ENCODE measurements at places on chromosomes 5 and 9. TPM values are rescaled to one million over a fixed set of nuclear protein-coding genes. Genes with fewer than 3 reads are reported as not detected.
A peak's percentile ranks its signal among the peaks of the same experiment; 100 is the strongest.

The EMB gene
- total RNA-seq, result 14.5 TPM

The LPAR1 gene
- total RNA-seq, result 119 TPM

The CNTNAP3B gene
- total RNA-seq, result 15.0 TPM

The PLEKHG4B gene
- total RNA-seq, result 0.36 TPM

The GPR151 gene
- total RNA-seq, result not detected

The PCDHA9 gene
- 0.29 TPM for total RNA-seq

The SLC6A19 gene
- total RNA-seq, result not detected

The CFAP157 gene
- not detected for total RNA-seq

DNA sequence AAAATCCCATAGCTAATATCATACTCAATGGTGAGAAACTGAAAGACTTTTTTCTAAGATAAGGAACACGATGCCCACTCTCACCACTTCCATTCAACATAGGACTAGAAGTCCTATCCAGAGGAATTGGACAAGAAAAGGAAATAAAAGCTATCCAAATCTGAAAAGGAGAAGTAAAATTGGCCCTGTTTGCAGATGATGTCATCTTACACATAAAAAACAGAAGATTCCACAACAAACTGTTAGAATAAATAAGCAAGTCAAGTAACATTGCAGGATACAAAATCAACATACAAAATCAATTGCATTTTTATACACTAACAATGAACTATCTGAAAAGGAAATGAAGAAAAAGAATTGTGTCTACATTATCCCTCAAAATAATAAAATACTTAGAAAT is 308.0 kb downstream of the MCTP1 start:
- H3K27ac ChIP-seq, result no peak overlapping the region
- H3K4me1 ChIP-seq, result no peaks in the 10 kb centered on the region
- no peak for DNase-seq
- no peaks in the 10 kb centered on the region for H3K36me3 ChIP-seq
- H3K4me3 ChIP-seq, result no peak overlapping the region

- peaks cover 5% of the 10 kb centered on the region for H3K27me3 ChIP-seq
- no peaks in the 10 kb centered on the region for H3K36me3 ChIP-seq
- DNase-seq, result no peak
- no peak overlapping the region for H3K4me3 ChIP-seq
Measured at GRCh38 chr5:35436400-35437057, 181.1 kb upstream of the SPEF2 start.

- no peak for DNase-seq
- H3K27me3 ChIP-seq, result no peaks in the 10 kb centered on the region
- H3K36me3 ChIP-seq, result peaks cover 46% of the 10 kb centered on the region
- H3K27ac ChIP-seq, result no peak overlapping the region
- H3K4me3 ChIP-seq, result no peak overlapping the region
- no peaks in the 10 kb centered on the region for H3K4me1 ChIP-seq
Measured at GRCh38 chr9:32992595-32993238, 8.7 kb downstream of the APTX start.

- no peak overlapping the region for H3K4me3 ChIP-seq
- no peaks in the 10 kb centered on the region for H3K27me3 ChIP-seq
- DNase-seq, result no peak
- H3K36me3 ChIP-seq, result no peaks in the 10 kb centered on the region
- peaks cover 17% of the 10 kb centered on the region for H3K4me1 ChIP-seq
- no peak overlapping the region for H3K27ac ChIP-seq
Measured at GRCh38 chr5:115393239-115393638, 96.8 kb upstream of the CCDC112 start.

- H3K36me3 ChIP-seq, result no peaks in the 10 kb centered on the region
- no peak for DNase-seq
- H3K4me1 ChIP-seq, result peaks cover 12% of the 10 kb centered on the region
- H3K4me3 ChIP-seq, result no peak overlapping the region
Measured at GRCh38 chr9:14346231-14346791, 32.4 kb upstream of the NFIB start.

GRCh38 chr9:128124451-128124850 is 3.1 kb downstream of the PTGES2 start:
- peaks cover 19% of the 10 kb centered on the region for H3K4me1 ChIP-seq
- H3K27me3 ChIP-seq, result no peaks in the 10 kb centered on the region
- H3K27ac ChIP-seq, result no peak overlapping the region
- DNase-seq, result no peak
- H3K36me3 ChIP-seq, result peaks cover 13% of the 10 kb centered on the region
- no peak overlapping the region for H3K4me3 ChIP-seq

DNA sequence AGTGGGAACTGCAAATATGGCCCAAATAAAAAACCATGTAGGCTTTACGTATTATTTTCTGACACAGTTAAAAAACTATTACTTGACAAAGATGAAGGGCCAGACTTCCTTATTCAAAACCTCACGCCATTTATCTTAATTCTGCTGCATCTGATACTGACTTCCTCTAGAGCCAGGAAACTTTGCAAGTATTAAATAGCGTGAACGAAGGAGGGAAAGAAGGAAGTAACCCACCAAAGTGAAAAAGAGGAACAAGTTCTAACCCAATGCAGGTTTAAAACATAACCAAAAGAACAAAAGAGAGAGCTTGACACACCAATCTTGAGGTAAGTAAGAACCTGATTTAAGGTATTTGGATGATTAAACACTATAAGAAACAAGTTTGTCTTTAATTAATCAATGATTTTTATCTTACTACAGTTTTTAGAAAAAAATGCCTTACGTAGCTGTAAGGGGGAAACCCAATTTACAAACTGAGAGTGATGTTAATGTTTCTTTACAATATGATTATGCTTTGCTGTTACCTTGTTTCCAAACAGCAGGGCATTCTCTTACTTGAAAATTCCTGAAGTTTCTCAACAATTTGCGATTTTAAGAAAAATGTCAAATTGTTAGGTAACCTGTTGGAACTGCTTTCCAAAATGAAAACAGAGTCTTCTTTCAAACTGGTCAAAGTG is at the start of gene GAPT:
Gene GAPT, plus strand, starts transcription at position 220 of the 677 bp plus-strand sequence. CDS start 3,102 bp downstream, outside the sequence.
- no peak within 1 kb of the TSS for H3K4me3 ChIP-seq
- peaks cover 40% of the 10 kb centered on the region for H3K27me3 ChIP-seq
- H3K36me3 ChIP-seq, result no peaks in the 10 kb centered on the region
- H3K27ac ChIP-seq, result no peak within 1 kb of the TSS

- no peak overlapping the region for H3K4me3 ChIP-seq
- H3K4me1 ChIP-seq, result peaks cover 12% of the 10 kb centered on the region
- H3K36me3 ChIP-seq, result no peaks in the 10 kb centered on the region
- H3K27me3 ChIP-seq, result no peaks in the 10 kb centered on the region
- no peak for DNase-seq
- no peak overlapping the region for H3K27ac ChIP-seq
Measured at GRCh38 chr9:79698967-79699366, 127.2 kb downstream of the TLE4 start.

DNA sequence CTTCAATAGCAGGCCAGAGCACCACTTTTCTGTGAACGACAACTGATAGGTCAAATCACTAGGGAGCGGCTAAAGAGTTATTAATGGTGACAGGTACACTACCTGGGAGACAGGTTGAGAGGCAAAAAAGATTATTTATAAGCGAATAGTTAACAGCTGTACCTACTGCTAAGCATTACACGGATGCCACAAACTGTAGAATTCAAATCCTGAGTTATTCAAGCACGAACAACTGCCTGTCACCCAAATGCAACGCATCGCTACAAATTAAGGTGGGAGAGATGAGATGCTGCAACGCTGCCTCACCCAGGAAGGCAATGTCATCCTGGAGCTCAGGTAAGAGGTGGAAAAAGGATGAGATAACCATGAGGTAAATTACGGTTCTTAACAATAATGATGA is 342.9 kb downstream of the BNC2 start:
- H3K4me3 ChIP-seq, result no peak overlapping the region
- H3K27me3 ChIP-seq, result no peaks in the 10 kb centered on the region
- peaks cover 33% of the 10 kb centered on the region for H3K4me1 ChIP-seq
- no peak overlapping the region for H3K27ac ChIP-seq
- no peak for DNase-seq

- no peak for DNase-seq
- H3K4me1 ChIP-seq, result no peaks in the 10 kb centered on the region
- no peak overlapping the region for H3K27ac ChIP-seq
- H3K36me3 ChIP-seq, result no peaks in the 10 kb centered on the region
- no peak overlapping the region for H3K4me3 ChIP-seq
- no peaks in the 10 kb centered on the region for H3K27me3 ChIP-seq
Measured at GRCh38 chr5:166063261-166063660, 2228.2 kb upstream of the WWC1 start.

DNA sequence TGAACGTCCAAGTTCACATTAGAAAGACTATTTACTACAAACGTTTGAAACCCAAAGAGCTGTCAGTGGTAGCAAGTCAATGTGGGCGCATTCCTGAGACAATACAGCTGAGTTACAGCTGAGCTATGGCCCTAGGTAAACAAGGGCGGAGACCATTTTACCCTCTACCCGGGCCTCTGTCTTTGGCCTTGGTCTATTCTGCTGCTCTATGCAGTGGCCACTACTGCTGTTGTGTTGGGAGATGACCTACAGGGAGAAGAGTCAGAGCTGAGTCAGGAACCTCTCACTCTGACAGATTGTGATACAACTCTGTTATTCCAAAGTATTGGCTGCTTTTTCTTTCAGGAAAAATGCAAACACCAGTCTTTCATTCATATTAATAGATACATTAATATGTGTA is 700.6 kb downstream of the SEMA5A start:
- peak overlapping the region; percentile 22 for H3K27ac ChIP-seq
- no peaks in the 10 kb centered on the region for H3K36me3 ChIP-seq
- no peaks in the 10 kb centered on the region for H3K27me3 ChIP-seq
- H3K4me3 ChIP-seq, result no peak overlapping the region
- peaks cover 41% of the 10 kb centered on the region for H3K4me1 ChIP-seq

- no peak overlapping the region for H3K27ac ChIP-seq
- H3K4me1 ChIP-seq, result no peaks in the 10 kb centered on the region
- H3K27me3 ChIP-seq, result peaks cover 11% of the 10 kb centered on the region
Measured at GRCh38 chr5:178274781-178275537, 42.4 kb upstream of the PHYKPL start.

GRCh38 chr5:34924462-34924765 is 4.9 kb upstream of the DNAJC21 start:
- peaks cover 58% of the 10 kb centered on the region for H3K36me3 ChIP-seq
- H3K4me1 ChIP-seq, result peaks cover 14% of the 10 kb centered on the region
- H3K27ac ChIP-seq, result peak overlapping the region; percentile 5
- no peak overlapping the region for H3K4me3 ChIP-seq

- peak overlapping the region; percentile 84 for H3K4me3 ChIP-seq
- no peak for DNase-seq
- H3K4me1 ChIP-seq, result peaks cover 32% of the 10 kb centered on the region
- H3K27ac ChIP-seq, result peak overlapping the region; percentile 53
Measured at GRCh38 chr5:141617682-141618029, 1.1 kb downstream of the DIAPH1 start.

- DNase-seq, result peak; percentile 90
- no peaks in the 10 kb centered on the region for H3K27me3 ChIP-seq
- H3K4me1 ChIP-seq, result peaks cover 57% of the 10 kb centered on the region
- peaks cover 9% of the 10 kb centered on the region for H3K36me3 ChIP-seq
- H3K4me3 ChIP-seq, result no peak overlapping the region
Measured at GRCh38 chr9:94805585-94805984, 79.1 kb downstream of the AOPEP start.

DNA sequence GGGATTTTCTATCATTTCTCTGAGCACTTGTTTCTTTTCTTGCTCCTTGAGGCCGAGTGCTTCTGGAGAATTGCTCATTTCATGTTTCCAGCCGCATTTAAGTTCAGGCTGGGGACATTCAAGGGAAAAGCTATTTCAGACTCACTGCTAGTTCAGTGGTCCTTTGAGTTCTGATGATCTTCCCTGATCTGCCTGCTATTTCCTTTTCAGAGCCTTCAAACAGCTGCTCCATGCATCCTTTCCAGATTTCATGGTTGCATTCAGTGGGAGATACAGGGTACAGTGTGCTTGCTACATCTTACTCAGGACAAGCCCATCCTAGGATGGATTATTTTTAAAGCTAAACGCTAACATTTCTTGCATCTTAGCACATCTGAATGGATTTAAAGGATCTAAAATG is 14.7 kb downstream of the NDUFS4 start:
- H3K4me1 ChIP-seq, result no peaks in the 10 kb centered on the region
- no peaks in the 10 kb centered on the region for H3K36me3 ChIP-seq
- H3K27me3 ChIP-seq, result no peaks in the 10 kb centered on the region

- no peaks in the 10 kb centered on the region for H3K27me3 ChIP-seq
- H3K27ac ChIP-seq, result no peak overlapping the region
- DNase-seq, result no peak
- no peak overlapping the region for H3K4me3 ChIP-seq
- H3K4me1 ChIP-seq, result peaks cover 5% of the 10 kb centered on the region
- no peaks in the 10 kb centered on the region for H3K36me3 ChIP-seq
Measured at GRCh38 chr5:56148453-56148971, 84.6 kb downstream of the ANKRD55 start.

GRCh38 chr5:39977066-39977655 is 552.4 kb upstream of the DAB2 start:
- H3K4me1 ChIP-seq, result no peaks in the 10 kb centered on the region
- no peaks in the 10 kb centered on the region for H3K27me3 ChIP-seq
- no peaks in the 10 kb centered on the region for H3K36me3 ChIP-seq
- no peak overlapping the region for H3K4me3 ChIP-seq
- no peak overlapping the region for H3K27ac ChIP-seq

- H3K4me1 ChIP-seq, result no peaks in the 10 kb centered on the region
- no peak for DNase-seq
- H3K27ac ChIP-seq, result no peak overlapping the region
- no peaks in the 10 kb centered on the region for H3K27me3 ChIP-seq
- H3K4me3 ChIP-seq, result no peak overlapping the region
Measured at GRCh38 chr5:131096774-131097710, 68.0 kb downstream of the HINT1 start.

DNA sequence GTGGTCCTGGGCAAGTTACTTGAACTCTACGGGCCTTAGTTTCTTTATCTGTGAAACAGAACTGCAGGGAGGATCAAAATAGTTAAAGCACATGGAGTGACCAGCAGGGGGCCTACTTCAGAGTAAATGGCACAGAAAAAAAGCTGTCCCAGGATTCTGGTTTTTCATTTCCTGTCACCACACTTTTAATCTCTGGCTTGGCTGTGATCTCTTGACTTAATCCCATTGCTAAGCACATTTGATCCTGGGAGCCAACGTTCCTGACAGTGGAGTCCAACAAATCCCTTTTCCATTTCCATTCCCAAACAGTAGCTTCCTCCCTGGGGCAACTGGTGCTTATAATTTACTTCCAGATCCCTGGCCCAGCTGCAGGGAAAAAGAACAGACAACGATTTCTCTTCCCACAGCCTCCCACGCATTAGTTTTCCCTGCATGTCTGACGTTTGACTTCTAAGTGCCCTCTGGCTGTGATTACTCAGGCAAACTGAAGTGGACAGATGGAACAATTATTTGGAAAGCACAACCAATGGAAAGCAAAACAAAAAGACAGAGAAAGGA is 136.5 kb upstream of the STK32A start:
- H3K36me3 ChIP-seq, result no peaks in the 10 kb centered on the region
- H3K27ac ChIP-seq, result no peak overlapping the region
- H3K4me1 ChIP-seq, result peaks cover 7% of the 10 kb centered on the region
- no peak overlapping the region for H3K4me3 ChIP-seq
- no peaks in the 10 kb centered on the region for H3K27me3 ChIP-seq

GRCh38 chr5:160198841-160199409 is 30.4 kb upstream of the FABP6 start:
- H3K4me1 ChIP-seq, result peaks cover 15% of the 10 kb centered on the region
- DNase-seq, result no peak
- peak overlapping the region; percentile 77 for H3K4me3 ChIP-seq
- no peaks in the 10 kb centered on the region for H3K36me3 ChIP-seq
- H3K27ac ChIP-seq, result no peak overlapping the region
